ENCODE measurements at places on chromosomes 5 and 9.

DNA sequence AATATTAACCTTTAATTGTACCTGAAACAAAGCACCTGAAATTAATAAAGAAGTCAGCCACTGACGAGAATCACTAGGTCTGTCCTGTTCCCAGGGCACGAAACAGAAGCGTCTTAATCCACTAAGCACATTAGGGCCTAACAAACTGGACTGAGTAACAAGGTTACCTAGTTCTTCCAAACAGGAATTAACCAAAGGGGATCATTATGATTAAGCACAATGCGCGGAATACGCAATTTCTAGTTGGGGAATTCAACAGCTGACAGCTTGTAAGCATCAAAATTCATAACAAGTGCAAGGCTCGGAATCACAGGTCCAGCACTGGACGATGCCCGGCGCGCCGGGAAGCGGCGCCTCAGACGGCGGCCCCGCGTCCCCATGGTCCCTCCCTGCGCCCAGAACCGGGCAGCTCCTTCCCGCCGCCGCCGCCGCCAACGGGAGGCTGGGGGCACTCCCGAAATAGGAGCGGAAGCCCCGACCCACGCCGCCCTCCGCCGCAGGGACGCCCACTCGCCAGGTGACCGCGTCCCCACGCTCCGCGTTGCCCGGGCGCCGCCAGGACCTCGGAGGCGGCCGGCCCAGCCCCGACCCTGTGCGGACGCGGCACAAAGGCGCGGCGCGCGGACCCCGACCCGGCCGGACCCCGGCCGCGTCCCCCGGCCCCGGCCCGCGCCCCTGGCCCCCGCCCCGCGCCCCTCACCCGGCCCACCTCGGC is 898 bp downstream of the CAMSAP1 start:
- DNase-seq: no peak

DNA sequence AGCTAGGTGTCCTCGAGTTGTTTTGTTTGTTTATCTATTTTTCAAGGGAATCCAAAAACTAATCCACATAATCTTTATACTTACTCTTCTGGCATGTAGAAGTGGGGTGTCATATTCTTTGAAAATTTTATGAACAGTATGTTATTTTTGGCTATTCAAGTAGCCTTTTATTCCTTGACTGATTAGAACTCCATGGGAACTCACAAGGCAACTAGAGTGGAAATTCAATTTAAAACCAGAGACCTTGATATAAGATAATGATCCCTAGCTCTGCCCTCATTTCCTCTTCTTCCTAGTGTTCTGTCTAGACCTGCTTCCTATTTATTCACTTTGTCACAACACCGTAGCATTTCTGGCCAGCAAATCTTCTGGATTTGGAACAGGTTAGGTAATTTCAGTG is 1123.7 kb upstream of the C9orf72 start:
- no peak for DNase-seq

DNA sequence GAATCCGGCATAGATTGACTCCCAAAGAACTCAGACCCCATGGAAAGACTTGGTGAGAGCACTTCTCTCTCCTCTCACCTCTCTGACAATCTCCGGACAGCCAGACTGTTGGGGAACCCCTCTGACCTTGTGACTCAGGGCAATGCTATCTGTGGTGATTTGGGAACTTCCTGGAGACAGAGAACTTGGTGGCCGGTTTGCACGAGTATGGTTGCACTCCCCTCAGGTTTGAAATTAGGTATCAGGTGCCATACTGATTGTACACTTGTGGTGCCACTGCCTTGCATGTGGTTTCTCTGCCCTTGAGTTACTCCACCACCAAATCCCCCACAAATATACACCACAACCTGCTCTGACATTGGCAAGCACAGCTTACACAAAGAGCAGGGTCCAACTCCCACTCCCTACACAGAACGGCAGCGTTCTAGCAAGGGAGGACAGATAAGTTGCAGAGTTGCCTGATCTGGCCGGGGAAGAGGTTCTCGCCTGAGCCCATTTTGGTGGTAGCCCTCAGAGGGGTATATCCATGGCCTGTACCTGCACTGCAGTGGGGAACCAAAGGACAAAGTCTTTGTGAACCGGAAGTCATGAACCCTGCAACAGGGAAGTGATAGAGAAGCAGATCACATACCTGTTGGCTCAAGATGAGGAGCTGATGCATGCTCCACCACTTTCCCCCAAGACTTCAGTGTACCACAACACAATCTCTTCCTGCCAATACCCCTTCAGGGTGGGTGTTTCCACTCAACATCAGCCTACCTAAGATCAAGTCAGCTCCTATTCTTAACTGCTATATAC is 255.1 kb downstream of the MCTP1 start:
- no peak for DNase-seq

DNA sequence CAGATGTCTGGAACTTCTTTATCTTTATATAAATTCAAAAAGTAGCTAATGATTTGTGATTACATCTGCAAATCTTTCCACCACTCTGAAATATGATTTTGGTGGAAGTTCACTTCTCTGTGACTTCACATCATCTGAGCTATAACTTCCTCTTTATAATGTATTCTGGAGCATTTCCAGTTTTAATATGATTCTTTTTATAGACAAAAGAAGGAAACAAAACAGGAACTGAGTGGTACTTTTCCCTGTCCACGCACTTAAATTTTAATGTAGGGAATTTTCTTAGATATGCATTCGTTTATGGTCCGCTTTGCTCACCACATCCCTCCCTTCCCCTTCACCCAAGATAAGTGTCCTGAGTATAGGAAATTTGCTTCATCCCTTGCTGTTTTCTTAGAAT is 333.5 kb downstream of the CHSY3 start:
- no peak for DNase-seq

DNA sequence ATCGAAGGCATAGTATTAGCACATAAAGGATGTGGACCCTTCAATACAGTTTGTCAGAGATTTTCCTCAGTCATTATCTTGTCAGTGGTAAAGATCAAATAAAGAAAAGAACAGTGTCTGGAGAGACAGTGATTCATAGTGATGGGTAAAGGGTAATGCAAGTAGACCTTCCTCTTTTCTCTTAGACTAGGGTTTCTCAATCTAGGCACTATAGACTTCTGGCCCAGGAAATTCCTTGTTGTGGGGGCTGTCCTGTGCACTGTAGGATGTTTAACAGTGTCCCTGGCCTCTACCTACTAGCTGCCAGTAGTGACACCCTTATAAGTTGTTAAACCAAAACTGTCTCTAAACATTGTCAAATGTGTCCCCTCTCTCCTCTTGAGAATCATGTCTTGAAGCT is 6.9 kb downstream of the CAMK4 start:
- DNase-seq: no peak

GRCh38 chr5:151708126-151708525 is 21.4 kb upstream of the SPARC start:
- no peak for DNase-seq

- DNase-seq: no peak
These were observed 161.2 kb upstream of the SMIM23 start for GRCh38 chr5:171624396-171624795.

- no peak for DNase-seq
These were observed 56.7 kb upstream of the NAA35 start for GRCh38 chr9:85884256-85884655.

DNA sequence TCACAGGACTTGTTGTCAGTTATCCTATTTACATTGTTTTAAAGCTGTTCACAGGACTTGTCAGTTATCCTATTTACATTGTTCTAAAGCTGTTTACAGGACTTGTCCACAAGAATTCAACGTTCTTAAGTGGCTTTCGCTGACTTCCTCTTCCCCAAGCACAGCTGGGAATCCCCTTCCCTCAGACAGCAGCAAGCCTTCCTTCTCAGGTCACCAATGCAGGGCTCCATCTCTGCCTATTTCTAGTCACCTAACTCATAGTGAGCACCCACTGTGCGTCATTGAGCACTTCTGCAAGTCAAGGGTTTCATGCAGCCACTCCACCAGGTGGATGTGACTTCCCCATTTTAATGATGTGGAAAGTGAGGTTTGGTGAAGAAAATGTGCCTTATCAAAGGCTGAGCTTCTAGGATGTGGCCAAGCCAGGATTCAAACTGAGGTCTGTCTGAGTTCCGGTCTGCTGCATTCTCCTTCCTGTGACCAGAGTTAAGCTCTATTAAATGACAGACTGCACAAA is 109.8 kb upstream of the ZNF462 start:
- no peak for DNase-seq

DNA sequence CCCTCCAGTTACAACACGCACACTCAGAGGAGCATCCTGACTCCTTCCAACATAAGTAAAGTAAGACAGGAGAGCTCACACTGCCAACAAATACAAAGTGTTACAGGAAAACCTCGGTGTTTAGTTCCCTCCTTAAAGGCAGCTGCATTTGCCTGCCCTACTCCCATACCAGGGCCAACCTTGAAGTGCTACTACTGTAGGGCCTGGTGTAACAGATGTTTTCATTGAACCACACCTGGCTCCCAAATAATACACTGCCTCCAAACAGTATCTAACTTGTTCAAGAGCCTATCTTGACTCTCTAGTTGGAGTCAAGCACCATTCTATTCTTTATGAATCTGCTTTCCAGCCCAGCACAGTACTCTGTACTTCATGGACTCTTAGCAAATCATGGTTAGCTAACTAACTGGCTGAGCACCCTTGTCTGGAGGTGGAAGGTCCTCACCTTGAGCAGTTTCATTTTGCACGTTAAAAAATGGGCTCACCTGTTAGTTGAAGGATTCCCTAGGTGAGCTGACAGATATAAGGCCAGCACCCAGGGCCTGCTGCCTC is 34.6 kb downstream of the TTC39B start:
- no peak for DNase-seq

- no peak for DNase-seq
These were observed 2.8 kb upstream of the BNC2 start for GRCh38 chr9:16873126-16873802.

GRCh38 chr9:116380496-116380995 is 227.0 kb downstream of the PAPPA start:
- no peak for DNase-seq

GRCh38 chr9:13904746-13905145 is 409.2 kb downstream of the NFIB start:
- no peak for DNase-seq

DNA sequence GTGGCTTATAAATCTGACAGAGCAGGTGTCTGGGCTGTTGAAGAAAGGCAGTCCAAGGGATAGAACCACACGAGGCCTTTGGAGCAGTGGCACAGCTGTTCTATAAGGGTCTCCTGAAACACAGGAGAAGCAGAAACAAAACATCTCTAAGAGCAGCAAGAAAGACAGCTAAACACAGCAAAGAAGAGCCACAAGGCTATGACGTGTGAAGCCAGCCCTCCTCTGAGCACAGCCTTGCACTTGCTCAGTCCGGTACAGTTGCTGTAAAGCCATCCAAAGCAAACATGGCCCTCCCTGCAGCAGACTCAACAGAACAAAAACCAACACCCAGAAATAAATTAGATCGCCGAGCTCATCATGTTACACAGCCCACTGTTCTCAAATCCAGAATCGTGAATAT is 2.6 kb upstream of the GZMK start:
- no peak for DNase-seq

- peak; percentile 96 for DNase-seq
These were observed at the start of gene CD74 for GRCh38 chr5:150412319-150413175. Gene CD74, minus strand, starts transcription at chr5:150412910. Its CDS starts 161 bp downstream, at chr5:150412749.

DNA sequence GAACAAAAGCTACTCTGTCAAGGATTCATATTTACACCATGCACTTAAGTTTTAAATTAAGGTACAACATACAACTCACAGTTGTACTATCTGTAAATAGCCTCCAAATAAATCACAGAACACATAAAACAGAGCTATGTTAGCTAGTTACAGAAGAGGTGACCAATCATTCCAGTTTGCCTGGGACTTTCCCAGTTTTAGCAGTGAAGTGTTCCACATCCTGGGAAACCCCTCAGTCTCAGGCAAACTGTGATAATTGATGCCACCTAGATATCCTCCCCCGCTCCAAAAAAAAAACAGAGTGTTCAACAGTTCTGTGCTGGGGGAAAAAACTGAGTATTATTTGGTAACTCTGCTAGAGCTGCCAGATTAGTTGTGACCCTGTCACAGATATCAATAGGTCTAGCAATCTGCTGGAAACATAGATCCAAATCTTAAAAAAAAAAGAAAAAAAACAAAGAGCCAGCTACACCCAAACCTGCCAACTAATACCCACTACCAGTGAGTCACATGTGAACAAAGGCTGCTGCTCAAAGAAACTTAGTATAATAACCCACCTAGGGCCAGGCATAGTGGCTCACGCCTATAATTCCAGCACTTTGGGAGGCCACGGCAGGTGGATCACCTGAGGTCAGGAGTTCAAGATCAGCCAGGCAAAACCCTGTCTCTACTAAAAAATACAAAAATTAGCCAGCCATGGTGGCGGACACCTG is 5.7 kb downstream of the TBCA start:
- DNase-seq: no peak

DNA sequence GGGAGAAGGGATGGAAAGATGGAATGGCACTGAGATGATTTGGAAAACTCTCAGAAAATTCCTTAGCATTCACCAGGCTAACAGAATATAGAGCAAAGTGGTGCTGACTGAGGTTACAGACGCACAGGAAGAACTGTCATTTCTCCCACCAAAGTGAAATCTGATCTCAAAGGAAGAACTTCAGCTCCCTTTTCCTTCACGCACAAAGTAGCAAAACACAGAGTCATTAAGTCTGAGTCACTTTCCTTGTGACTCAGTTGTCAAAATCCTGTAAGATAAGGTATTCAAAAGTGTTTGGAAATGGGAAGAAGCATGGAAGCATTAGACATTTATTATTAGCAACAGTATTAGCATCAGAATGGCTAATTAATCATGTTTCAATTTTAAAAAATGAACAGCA is 11.7 kb downstream of the MPDZ start:
- DNase-seq: no peak

GRCh38 chr5:80141147-80141671 is 106.1 kb downstream of the THBS4 start:
- DNase-seq: peak; percentile 47

DNA sequence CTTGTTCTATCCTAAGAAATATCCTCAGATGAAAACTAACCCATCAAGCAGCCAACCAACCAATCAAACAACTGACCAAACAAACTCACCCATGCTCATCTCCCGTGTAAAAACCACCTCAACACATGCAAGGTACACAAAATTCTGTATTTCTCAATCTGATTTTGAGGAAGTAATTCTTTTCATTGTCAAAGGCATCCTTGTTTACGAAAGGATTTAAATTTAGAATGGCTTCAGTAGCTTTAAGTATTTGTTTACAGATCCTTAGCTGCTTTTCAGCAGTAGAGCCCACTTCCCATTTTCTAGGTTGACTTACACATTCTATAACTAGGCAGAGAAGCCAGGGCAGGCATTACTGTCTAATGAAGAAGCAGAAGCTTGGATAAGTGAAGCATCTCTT is 78.6 kb downstream of the NTRK2 start:
- no peak for DNase-seq

DNA sequence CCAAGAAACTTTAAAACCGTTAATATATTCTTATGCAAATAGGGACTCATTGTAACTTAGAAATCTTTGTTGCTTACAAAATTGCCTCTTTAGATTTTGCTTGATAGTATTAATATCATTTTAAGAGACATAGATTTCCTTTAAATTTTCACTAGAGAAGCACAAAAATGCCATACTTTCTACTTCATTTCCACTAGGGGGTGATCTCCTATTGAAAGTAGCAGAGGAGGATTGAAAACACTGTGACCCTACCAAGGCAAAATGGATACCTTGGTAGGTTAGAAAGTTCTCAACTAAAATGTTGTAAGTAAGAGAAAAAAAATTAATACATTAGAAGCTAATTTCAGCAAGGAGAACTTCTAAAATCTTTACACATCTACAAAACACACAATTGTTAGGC is 204.9 kb downstream of the CHSY3 start:
- DNase-seq: no peak
